ENCODE measurements at places on chromosomes 5 and 9.

DNA sequence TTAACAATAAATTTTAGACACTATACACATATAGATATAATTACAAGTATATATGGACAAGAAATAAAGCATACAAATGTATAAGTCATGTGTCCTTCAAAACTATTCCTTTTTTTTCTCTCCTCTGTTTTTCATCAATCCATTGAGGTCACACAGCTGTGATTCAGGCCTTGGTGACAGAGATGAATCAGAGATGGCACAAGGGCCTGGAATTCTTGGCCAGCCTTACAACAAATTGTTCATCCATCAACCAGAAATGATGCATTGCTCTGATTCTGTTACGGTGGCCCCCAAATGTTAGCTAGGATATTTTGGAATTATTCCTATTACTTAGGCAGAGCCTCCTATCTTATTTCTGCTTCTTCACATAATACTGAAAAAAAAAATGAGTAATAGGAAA is 108.7 kb upstream of the MPDZ start:
- DNase-seq, result no peak

DNA sequence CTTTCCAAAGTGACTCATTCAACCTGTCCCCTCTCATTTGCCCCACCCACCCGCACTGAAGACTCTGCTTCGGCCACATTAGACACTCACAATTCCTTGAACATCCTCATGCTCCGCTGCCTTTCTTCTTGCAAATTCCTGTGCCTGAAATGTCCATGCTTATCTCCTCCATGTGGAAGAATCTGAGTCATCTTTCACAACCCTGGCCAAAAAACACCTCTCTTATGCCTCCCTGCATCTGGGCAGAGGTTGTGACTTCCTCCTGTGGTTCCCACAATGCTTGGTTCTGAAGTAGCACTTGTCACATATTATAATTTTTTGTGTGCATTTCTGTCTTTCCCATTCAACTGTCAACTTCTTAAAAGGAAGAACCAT is 238.6 kb downstream of the ENC1 start:
- DNase-seq, result no peak

- DNase-seq, result no peak
These were observed 25.3 kb upstream of the APBA1 start for GRCh38 chr9:69697475-69697874.

DNA sequence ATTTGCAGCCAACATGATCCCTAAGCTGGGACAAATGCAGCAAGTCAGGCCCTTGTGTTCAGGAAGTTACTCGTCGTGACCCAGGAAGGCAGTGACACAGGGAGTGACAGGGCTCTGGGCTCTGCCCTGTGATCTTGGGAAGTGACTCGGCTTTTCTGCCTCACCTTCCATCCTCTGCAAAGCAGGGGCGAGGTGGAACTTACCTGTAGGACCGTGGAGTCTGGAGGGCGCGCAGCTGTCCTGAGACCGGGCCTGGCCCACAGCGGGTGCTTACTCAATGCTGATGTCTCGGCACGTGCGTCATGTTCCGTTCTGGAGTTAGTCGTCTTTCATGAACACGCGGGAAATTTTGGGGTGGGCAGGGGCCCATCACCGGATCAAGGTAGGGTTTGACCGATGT is 22.8 kb upstream of the LPCAT1 start:
- DNase-seq, result no peak

- no peak for DNase-seq
These were observed 63.3 kb downstream of the SMC5 start for GRCh38 chr9:70322096-70322495.

DNA sequence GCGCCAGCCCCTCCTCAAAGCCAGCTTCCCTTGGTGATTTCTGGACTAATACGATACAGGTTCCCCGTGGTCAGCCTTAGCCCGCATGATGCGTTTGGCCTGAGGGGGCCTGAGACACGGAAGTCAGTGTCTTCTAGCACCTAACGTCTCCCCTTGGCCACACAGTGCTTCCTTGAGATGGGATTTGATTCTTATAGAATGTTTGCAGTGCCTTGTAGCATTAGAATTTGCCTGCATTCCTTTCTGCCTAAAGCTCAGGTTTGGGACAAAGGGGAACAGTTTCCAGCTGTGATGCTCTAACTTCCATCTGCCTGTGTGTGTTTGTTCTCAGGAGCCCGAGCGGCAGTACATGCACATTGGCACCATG is 34.4 kb downstream of the CFAP90 start:
- DNase-seq, result no peak

DNA sequence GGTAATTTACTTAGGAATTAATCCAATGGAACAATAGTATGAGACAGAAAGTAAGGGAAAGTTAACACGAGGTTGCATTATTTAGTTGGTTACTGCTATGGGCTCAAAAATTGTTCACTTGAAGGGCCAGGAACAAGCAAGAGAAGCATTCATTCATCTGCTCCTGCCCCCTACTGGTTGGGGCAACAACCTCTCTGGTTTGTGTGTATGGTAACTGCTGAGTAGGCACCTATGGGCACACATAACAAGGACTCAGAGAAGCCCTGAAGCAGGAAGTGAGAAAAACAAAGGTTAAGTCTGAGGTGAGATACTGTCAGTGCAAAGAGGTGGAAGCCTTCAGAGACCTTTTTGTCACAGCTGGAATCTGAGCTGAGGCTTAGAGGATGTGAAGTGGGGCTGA is 34.4 kb upstream of the RANBP6 start:
- no peak for DNase-seq

- no peak for DNase-seq
These were observed 40.4 kb upstream of the MATR3 start for GRCh38 chr5:139253115-139253514.

DNA sequence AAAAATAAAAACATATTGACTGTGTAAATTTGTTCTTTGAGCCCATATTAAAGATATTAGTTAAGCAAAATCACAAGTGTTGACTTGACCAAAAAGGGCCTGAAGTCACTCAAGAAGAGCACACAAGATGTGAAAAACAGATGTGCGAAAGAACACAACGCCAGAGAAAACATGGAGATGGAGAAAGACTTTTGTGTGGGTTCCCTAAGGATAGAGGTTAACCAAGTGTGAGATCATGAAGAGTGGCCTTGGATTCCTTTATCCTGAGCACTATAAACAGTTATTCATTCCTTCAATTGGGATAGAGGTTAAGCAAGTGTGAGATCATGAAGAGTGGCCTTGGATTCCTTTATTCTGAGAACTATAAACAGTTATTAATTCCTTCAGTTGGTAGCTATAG is 361.8 kb downstream of the CDH18 start:
- DNase-seq, result no peak

GRCh38 chr5:77003246-77003645 is 27.0 kb upstream of the AGGF1 start:
- DNase-seq, result no peak

GRCh38 chr5:97101189-97101910 is 41.1 kb downstream of the LIX1 start:
- DNase-seq, result no peak

DNA sequence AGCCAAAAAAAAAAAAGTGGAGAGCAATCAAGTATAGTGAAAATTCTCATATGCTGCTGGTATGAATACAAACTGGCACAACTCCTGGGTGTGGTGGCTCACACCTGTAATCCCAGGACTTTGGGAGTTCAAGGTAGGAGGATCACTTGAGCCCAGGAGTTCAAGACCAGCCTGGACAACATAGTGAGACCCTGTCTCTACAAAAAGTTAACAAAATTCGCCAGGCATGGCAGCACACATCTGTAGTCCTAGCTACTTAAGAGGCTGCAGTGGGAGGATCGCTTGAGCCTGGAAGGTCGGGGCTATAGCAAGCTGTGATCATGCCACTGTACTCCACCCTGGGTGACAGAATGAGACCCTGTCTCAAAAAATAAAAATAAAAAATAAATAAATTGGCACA is 51.7 kb downstream of the FNIP1 start:
- DNase-seq, result no peak

GRCh38 chr5:7897014-7897600 is 28.2 kb downstream of the MTRR start:
- DNase-seq, result no peak

DNA sequence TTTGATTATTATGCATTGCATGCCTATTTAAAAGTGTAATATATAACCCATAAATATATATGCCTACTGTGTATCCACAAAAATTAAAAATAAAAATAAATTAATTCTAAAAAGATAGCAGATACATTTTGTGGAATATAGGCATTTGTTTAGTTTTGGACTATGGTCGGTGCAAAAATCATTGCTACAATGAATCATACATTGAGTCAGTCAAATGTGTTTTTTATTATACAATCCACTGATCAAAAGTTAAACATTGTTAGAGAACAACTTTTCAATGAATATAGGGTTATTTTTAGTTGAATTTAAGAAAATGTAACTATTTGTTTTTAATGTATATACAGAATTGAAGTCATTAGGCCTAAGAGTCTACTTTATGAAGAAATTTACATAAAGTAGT is 885.9 kb downstream of the EFNA5 start:
- no peak for DNase-seq

DNA sequence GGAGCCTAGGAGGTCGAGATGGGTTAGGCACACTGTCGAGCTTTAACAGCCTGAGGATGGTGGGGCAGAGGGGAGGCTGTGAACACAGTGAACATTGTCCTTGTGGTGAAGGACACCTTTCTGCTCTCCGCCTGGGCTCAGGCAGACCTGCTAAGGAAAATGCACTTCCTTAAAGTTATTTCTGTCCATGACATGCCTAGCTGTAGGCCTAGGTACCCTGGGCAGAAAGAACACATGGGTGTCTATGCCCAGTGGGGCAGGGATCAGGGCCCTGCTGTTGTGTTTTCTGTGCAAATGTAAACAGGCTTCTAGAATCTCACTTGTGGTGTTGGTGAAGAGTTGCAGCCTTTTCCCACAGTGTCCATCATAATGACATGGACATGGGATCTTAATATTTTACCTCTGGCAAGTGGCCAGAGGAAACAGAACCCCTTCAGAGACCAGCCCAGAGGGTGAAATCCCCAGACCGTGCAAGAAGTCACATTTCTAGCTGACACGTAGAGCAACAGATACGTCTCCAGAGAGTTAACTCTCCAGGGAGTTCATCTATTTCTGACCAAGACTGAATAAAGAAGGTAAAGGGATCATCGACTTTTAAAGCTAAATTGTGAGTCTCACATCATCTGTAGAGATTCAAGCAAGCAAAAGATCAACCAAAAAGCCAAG is 79.2 kb downstream of the C9orf152 start:
- DNase-seq, result no peak
